Cortex of kidney (tissue), 1 donor: ENCODE measurements at places on chromosomes 5 and 9.

- DNase-seq: no peak
Observed at GRCh38 chr9:116208417-116209232, 55.0 kb downstream of the PAPPA start.

DNA sequence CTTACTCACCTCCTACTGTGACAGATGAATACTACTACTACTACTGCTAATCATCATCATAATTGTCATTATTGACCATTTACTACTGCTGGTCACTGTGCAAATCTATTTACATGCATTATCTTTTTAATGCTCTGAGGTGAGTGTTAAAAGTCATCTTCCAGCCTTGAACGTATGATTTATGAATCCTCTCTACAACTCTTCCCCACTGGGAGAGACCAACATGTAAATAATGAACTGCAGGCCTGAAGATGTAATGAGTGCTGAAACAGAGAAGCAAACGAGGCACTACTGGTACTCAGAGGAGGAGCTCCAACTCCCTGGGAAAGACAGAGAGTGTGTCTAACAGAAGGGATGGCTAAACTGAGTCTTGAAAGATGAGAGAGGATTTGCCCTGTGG is 95.4 kb downstream of the JAKMIP2 start:
- no peak for DNase-seq

DNA sequence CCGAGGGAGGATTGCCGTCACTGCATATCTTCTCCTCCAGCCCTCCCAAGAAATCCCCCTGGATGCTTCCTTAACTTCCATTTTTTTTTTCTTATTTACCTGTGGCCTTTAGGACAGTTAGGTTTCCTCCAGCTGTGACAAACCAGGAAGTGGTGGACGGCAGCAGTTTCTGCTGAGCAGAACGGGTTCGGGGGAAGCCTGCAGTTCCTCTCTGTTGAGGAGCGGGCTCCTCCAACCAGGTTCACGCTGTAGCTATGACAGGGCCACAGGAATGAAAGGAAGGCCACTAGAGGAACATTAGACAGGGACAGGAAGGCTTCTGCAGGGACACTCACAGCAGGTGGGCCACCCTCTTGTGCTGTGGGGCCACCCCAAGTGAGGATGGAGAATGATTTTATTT is 76.7 kb upstream of the SYK start:
- DNase-seq: no peak

DNA sequence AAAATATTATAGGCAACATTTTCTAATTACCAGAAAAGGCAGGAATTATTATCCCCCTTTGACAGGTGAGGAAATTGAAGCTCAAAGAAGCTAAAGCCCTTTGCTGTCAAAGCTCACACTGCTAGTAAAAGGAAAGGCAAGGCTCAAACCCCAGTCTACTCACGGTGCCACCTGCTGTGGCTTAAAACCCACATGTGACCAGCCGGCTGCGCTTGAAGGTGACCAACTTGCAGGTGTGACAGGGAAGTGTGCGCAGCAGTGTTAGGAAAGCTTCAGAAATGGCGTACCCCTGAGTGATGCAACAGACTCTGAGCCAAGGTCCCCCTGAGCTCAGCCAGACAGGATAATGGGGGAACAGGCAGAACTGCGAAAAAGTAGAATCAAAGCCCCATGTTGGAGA is 45.2 kb downstream of the PAX5 start:
- DNase-seq: no peak

DNA sequence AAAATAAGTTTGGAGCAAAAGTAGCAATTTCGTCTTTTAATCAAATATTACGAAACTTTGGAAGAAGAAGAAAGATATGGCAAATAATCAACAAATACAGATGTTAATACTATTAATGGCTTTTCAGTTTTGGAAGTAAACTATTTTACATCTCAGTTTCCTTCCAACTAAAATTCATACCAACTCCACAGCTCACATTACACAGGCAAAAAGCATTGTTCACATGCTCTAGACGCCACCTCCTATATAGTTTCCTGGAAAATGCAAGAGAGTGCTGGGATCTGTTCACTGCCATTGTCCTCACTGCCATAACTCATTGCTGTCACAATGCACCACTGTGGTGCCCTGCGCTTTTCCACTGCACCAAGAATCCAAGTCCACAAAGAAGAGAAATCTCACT is 149.0 kb upstream of the FTMT start:
- no peak for DNase-seq

GRCh38 chr5:115360046-115360685 is 63.7 kb upstream of the CCDC112 start:
- DNase-seq: no peak

DNA sequence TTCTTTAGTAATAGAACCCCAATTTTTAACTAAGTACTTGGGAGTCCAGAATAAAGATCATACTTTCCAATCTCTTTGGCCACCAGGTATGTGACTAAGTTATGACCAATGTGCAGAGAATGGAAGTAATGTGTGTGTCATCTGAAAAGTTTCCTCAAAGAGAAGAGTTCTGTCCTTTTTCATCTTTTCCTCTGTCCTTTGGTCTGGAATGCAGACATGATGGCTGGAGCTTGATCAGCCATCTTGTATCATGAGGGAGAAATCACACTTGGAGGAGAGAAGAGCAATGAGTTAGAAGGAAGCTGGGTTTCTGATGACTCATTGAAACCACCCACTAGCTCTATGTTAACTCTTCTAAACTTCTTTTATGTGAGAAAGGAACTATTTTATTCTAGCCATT is 5.5 kb upstream of the CPEB4 start:
- no peak for DNase-seq

DNA sequence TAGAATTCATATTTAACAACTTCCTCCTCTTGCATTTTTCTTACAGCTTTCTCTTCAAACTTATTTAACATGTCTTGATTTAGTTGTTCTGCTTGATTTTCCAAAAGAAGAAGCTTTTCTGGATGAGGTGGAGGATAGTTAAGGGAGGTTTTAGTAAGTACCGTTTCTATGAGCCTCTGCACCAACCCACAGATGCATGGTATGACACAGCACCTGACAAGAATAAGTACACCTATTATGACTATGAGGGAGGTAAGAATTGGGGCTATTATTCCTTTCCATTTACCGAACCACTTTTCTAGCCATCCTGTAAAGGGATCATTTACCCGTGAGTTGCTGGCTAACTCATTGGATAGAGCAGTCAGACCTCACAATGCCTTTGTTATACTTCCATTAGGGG is 2.5 kb upstream of the HMGCS1 start:
- no peak for DNase-seq

DNA sequence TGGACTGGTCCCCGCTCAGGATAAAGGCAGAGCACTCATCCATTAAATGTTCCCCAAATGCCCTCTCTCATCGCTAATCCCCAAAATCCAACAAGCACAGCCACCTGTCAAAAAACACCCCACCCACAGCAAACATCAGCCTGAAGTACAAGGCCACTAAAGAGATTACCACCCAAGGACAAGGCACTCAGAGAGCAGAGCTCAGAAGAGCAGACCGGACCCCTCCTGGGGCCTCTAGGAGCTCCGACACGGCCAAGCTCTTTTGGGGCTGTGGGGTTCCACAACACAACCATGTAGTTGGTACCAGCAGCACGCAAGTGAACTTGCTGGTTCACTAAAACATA is 9.8 kb downstream of the VDAC1 start:
- DNase-seq: no peak

GRCh38 chr5:135066781-135067180 is 32.8 kb upstream of the PITX1 start:
- DNase-seq: no peak

DNA sequence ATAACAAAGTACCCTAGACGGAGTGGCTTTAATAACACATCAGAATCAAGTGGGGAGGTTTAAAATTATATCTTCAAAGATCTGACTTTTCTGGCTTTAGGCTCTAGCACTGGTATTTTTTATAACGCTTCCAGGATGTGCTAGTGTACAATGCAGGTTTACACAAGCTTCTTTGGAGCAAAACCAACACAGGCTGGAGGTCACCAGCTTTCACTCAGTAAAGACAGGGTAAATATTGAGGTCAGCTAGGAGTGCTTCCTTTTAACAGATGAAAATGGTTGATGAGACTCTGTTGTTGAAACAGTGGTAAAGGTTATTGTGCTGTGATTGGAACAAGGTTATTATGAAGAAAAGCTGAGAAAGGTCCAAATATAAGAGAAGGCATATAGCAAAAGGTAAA is 414.2 kb downstream of the TAF11L14 start:
- no peak for DNase-seq
